Adipocyte (in vitro differentiated cells): ENCODE measurements at places on chromosomes 5 and 9.

DNA sequence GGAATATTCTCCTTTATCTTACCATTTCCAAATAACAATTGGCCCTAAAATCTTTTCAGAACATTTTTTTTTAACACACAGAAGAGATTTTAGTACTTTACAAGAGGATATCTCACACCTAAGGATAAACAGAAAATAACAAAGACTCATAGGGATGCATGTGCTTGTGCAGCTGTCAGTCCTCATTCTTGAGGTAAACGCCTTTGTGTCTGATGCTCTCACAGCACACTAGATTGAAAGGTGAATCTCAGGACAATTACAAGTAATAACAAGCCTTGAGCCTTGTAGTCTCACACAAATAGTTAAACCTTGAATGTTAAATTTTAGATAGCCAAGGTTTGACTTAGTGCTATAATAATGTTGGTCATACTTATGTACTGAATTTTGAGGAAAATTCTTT, 439.2 kb downstream of the PTPRD start:
- no peak for DNase-seq

DNA sequence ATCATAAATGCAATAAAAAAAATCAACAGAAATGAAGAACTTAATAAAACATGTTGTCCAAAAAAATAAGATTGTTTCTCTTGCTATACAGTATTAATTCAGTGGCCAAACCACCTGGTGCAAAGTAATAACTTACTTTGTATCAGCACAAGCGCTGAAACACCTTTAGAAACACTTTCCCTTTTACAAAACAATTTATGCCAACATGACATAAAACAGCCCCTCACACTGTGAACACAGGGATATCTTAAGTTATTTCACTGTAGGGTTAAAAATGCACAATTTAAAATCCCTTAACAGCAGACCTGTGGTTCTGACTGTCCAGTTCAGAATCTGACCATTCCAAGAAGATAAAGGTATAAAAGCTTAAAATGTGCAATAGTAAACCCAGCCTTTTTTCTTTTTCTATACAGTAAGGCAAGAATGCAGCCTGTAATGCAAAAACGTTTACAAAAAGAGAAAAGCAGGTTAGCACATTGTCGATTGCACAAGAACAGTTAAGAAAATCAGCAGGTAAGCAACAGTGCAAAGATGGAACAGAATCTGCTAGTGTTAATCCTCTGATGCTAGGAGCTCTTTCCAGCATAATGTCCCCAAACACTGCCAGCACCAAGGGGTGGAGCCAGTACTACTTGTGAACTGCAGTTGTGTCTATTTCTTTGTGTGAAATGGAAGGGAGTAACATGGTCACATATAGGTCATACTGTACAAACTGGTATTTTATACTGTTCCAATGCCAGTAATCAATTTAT, 21.6 kb downstream of the RAB14 start:
- no peak for DNase-seq

DNA sequence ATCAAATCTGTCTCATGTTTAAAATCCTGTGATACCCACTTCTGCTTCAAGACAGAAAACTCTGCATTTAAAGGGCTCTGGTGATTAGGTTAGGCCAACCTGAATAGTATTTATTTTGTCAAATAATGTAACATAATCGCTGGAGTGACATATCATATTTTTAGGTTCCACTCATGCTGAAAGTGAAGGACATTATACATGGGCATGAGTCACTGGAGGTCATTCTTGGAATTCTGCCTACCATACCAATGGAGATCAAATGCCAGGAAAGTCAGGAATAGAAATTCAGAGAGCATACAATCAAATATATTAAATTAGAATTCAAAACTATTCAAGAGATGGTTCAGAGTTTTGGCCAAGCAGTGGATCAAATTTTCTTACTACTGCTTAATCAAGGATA, 97.1 kb upstream of the PRSS3 start:
- DNase-seq: no peak

GRCh38 chr9:74946686-74947085, 6.0 kb downstream of the C9orf40 start:
- DNase-seq: peak; percentile 49

GRCh38 chr5:129903466-129904101, 681 bp upstream of the CHSY3 start:
- no peak for DNase-seq

DNA sequence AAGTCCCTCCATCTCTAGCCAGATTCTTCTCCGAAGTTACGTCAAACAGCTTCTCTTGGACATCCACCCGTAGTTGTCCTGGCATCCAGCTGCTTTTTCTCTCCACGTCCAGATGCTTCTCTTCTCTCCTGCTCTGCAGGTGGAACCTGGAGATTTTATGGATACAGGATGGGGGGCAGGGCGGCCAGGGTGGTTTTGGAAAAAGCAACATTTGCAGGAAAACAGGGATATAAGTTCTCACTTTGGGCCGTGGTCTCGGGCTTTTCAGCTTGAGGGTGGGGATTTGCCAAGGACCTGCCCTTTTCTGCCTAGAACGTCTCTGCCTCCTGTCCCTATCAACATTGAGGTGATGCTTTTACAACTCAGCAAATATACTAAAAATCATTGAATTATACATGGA, 1941.6 kb upstream of the C9orf72 start:
- DNase-seq: no peak

- no peak for DNase-seq
Measured at GRCh38 chr9:135339378-135339973, 140.1 kb upstream of the PPP1R26 start.

- peak; percentile 83 for DNase-seq
Measured at GRCh38 chr5:54234304-54234933, 76.0 kb downstream of the ARL15 start.

GRCh38 chr5:107127878-107128277, 542.9 kb downstream of the EFNA5 start:
- DNase-seq: no peak

DNA sequence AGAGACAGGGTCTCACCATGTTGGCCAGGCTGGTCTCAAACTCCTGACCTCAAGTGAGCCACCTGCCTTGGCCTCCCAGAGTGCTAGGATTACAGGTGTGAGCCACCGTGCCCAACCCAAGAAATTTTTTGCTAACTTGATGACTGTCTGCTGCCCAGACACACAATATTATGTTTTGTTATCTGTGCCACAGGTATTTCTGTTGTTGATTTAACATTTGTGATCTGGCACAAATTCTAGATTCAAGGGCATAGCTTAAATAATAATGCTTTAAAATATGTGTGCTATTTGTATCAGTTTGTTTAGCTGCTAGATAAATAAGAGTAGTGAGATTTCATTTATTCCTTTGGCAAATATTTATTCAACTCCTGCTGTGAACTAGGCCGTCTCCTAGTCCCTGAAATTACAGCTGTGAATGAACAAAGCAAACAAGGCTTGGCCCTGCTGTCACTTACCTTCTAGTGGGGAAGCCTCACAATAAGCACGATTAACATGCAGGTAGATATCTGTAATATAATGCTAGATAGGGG, 35.3 kb downstream of the GAPVD1 start:
- no peak for DNase-seq

DNA sequence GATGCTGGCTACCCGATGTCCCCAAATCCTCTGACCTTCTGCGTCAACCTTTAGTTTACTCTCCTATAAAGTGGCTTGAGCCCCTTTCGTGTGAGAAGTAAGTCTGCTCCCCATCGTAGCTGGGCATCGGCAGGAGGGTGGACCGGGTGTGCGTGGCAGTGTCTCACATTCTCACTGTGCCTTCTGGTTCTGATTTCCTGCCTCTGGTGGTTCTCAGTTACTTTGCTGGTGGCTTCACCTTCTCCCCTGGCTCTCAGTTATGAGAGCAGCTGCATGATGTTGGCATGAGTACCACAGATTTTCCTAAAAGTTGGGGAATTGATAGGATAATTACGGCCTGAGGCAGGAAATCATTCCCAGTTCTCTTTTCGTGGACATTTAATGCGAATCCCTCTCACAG, 47.0 kb upstream of the RPS23 start:
- no peak for DNase-seq

- no peak for DNase-seq
Measured at GRCh38 chr5:129616517-129616916, 131.4 kb upstream of the MINAR2 start.

DNA sequence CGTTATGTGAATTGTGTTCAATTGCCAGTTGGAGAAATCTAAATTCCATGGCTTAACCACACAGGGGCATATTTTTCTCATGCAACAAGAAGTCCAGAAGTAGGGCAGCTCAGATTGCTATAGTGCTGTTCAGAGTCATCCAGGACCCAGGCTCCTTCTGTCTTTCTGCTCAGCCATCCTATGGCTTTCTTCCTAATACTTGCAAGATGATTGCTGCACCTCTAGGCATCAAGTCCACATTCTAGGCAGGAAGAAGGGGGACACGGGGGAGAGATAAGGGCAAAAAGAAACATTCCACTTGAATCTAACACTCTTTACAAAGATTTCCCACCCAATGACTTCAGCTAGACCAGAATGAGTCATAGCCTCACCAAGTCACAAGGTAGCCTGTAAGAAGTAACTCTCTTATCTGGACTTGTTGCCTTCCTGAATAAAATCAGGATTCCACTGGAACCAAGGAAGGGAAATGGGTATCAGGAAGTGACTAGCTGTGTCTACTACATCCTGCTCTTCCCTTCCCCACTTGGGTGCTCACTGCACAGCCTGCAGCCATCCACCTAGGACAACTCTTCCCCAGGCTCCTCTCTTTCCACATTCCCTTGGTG, 5.3 kb downstream of the ERAP2 start:
- no peak for DNase-seq

GRCh38 chr5:170562166-170562874, 58.5 kb downstream of the KCNIP1 start:
- no peak for DNase-seq

DNA sequence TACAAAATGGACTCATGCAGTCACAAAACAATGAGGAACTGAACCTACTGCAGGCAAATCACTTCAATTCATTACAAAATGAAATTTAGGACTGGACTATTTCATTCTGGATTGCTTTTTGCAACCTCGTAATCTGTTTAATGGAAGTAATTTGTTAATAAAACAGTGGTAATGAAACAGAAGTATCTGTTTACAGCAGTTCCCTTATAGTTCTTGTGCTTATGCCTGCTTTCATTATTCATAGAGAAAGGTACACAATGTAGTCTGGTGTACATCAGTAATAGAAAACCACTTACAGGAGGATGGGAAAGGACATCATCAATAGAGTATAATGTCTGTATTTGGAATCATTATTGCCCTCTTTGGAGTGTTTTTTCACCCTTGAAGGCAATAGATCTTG, 389.2 kb upstream of the NUDT12 start:
- no peak for DNase-seq

- DNase-seq: no peak
Measured at GRCh38 chr9:73715591-73715990, 563.9 kb downstream of the ANXA1 start.

- DNase-seq: peak; percentile 34
Measured at GRCh38 chr5:172144291-172144815, 43.7 kb downstream of the STK10 start.

GRCh38 chr5:109905906-109906305, 216.2 kb downstream of the MAN2A1 start:
- DNase-seq: no peak

DNA sequence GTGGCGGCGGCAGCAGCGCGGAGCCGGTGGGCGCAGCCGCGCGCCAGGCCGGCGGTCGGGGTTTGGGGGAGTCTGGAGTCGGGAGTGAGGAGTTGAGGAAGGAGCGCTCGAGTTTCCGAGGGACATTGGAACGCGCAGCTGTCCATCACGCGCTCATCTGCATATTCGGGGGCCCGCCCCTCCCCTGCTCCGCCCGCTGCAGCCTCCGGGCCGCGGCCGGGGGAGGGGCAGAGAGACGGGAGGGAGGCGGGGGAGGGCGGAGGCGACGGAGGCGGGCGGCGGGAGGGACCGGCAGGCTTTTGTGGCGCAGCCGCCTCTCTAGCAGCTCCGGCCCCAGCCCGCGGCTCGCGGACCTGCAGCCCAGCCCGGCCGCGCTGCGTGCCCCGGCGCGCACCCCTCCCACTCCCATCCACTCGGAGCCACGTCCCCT, at the start of gene IRX2:
TSS of gene IRX2 (minus strand) at position 86 of the 430 bp plus-strand sequence. CDS start 264 bp downstream, outside the sequence.
- no peak for DNase-seq

- no peak for DNase-seq
Measured at GRCh38 chr5:5363045-5363444, 59.4 kb upstream of the ICE1 start.

DNA sequence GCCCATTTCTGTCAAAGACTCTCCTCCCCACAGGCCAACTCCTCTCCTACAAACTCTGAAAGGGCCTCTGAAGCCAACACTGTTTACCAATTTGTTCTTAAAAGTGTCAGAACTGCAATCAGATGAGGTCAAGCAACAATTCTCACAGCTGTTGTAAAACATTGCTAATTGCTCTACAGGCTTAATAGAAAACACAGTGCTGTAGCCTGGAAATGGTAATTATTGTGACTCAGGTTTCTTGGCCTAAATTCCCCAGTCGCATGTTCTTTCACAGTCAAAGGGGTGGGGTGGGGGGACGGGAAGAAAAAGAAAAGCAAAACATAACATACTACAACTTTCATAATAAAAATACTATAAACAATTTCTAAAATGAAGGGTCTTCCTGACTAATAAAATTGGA, 343.2 kb downstream of the DMAC1 start:
- DNase-seq: no peak

DNA sequence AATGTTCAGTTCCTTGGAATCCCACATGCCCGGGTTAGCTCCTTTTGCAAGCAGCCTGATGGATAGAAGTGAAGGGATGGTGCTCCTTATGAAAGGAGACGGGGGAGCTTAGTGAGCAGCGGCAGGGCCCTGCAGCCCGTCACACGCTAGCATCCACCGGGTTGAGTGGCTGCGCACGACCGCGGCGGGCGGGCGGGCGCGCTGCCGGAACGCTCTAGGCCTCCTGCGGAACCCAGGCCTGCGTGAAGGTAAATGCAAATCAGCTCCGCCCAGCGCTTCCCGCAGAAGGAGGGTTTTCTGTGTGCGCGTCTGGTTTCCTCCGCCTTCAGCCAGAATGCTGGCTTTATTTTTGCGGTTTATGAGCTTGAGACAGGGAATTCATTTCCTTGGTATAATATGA, 19.8 kb downstream of the IL12B start:
- DNase-seq: no peak

DNA sequence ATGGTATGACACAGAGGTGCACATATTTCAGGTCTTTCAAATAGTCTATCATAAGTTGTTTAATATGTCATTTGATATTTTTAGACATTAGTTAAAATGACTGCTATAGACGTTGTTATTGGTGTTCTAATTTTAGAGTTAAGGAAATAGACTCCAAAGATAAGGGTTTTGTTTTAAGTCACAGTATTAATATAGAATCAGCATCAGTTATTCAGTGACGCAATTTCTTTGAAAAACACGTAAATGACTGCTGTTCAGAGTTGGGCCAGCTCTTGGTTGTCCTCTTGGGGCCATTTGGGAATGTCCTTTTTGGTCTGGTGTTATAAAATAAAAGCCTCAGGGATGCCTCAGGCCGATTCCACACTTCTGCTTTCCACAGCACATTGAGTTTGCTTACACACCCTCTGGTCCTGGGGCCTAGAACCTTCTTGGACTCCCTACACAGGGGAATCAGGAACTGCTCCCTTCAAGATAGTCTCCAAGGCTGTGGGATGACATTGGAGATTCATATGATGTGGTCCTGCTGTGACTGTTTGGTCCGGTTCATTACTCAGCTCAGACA, 14.3 kb downstream of the OTULIN start:
- DNase-seq: no peak
